GM12878 (cell line): ENCODE measurements at places on chromosomes 11 and 22. TPM values are rescaled to one million over a fixed set of nuclear protein-coding genes. Genes with fewer than 3 reads are reported as not detected.

- DNase-seq = no peak
Observed at GRCh38 chr11:33742249-33742851, 6.1 kb upstream of the CD59 start.

- DNase-seq = no peak
Observed at GRCh38 chr11:121478895-121479697, 26.3 kb upstream of the SORL1-AS1 start.

GRCh38 chr11:106879029-106879428 lies 139.2 kb downstream of the GUCY1A2 start:
- DNase-seq = no peak

- DNase-seq = no peak
Observed at GRCh38 chr22:32583074-32583682, 108.6 kb downstream of the FBXO7 start.

DNA sequence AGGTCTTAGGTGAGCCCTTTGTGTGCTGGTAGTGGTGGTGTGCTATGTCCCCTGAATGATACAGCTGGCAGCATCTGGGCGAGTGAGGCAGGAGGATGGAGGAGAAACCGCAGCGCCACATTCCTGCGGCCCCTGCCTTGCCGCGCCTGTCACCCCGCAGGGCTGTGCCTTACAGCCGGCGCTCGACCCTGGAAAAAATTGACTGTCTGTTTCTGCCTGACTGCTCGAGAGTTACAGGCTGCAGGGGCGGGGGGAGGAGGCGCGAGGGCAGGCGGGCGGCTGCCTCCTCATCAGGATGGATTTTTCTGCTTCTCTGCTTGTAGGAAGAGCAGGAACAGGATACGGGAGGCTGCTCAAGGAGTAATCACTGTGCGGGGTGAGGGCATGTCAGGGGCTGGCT lies 443.4 kb downstream of the MIAT start:
- DNase-seq = no peak

DNA sequence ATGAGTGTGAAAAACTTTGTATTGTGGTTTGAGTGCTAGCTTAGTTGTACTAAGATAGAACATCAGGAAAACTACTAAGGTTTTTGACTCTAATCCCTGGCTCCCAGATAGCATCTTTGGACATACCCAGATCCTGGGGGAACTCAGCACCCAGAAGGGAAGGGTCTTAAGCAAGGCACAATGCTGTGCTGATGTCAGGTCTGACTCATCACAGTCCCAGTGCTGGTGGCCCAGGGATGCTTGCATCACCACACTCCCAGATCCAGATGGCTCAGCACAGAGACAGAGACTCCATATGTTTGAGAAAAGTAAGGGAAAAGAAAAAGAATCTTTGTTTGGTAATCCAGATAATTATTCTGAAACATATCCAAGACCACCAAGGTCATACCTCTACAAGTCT lies 18.3 kb upstream of the OR56A3 start:
- DNase-seq = no peak

DNA sequence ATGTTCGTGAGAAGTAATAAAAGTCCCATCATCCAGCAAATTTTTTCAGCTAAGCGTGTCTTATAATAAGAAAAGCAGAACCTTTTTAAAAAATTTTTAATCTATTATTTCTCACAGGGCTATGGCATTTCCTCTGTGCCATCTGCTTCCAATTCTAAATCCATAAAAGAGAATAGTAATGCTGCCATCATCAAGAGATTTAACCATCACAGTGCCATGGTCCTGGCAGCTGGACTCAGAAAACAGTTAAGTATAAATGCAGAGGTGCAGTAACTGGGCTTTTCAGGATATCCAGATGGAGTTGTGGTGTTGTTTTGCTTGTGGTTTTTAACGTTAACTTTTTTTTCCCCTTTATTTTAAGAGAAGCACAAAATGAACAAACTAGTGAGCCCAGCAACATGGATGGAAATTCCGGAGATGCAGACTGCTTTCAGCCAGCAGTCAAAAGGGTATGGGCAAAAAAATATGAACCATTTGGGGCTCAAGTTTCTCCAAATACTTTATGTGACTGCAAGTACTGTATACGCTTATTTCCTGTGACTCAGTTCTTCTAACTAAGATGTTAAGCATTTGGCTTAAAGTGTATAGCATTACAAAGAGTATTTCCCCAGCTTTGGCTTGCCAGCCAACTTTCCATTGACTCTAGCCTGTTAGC lies 25.2 kb downstream of the GTF2H1 start:
- no peak for DNase-seq

DNA sequence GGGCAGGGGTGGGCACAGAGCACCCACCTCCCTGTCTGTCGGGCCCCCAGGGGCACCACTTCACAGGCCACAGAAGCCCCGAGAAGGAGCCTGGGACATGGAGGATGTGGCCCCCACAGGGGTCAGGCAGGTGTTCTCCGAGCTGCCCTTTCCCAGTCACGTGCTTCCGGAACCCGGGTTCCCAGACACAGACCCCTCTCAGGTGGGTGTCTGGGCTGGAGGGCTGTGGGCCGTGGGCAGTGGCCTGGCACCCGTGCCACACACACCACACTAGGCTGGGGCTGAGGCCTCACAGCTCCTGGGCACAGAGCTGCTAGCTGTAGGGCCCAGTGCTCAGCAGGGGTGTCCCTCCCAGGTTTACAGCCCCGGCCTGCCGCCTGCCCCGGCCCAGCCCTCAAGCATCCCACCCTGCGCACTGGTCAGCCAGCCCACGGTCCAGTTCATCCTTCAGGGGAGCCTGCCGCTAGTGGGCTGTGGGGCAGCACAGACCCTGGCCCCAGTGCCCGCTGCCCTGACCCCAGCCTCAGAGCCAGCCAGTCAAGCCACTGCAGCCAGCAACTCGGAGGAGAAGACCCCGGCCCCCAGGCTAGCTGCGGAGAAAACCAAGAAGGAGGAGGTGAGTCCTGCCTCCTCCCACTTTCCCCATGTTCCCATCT lies 5.5 kb downstream of the IRF7 start:
- DNase-seq = no peak

DNA sequence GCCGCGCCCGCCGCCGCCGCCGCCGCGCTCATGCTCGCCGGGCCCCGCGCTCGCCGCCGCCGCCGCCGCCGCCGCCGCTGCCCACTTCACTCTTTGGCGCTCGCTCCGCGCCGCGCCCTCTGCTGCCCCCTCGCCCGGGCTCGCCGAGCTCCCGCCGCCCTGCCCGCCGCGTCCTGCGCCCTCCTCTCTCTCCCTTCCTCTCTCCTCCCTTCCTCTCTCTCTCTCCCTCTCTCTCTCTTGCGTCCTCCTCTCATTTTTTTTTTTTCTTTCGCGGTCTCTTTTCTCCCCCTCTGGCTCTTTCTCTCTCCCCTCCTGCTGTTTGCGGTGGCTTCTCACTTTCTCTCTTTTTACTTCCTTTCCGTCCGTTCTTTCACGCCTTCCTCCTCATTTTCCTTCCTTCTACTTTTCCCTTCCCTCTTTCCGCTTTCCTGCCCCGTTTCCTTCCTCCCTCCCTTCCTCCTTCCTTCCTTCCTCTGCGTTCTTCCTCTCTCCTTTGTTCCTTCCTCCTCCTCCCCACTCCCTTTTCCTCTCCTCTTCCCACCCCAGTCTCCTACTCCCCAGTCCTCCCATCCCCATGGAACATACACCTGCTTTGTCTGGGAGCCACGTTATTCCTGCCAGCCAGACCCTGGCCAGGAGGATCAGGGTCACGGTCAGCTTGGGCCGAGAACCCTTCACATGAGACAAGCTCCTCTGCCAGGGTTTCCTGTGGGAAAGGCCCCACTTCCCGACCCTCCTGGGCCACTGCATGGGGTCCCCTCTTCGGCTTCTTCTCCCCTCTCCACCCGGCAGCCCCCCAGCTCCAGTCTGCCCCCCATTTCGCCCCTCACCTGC lies 19.3 kb upstream of the SHISAL1 start:
- DNase-seq = no peak

- no peak for DNase-seq
Observed at GRCh38 chr22:39526736-39527171, 5.8 kb downstream of the RPS19BP1 start.

- no peak for DNase-seq
Observed at GRCh38 chr11:115674176-115674936, 170.1 kb upstream of the CADM1 start.

GRCh38 chr22:44091021-44091721 lies 67.1 kb downstream of the PARVB start:
- no peak for DNase-seq

DNA sequence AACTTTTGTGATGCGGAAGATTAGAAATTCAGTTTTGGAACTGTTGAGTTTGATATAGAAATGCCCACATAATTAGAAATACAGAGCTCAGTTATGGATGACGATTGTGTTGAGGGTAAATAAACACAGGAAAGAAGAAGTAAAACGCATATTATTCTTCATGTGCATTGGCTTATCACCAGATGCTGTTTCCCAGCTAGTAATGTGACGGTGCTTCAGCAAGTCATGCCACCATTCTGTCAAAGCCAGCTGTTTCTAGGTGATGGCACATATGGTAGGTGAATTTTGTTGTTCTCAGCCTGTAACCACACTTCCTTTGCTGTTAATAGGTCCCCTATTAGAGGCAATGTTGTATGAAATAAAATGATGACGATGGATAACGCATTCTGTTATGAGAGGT lies 68.9 kb downstream of the C11orf65 start:
- no peak for DNase-seq

DNA sequence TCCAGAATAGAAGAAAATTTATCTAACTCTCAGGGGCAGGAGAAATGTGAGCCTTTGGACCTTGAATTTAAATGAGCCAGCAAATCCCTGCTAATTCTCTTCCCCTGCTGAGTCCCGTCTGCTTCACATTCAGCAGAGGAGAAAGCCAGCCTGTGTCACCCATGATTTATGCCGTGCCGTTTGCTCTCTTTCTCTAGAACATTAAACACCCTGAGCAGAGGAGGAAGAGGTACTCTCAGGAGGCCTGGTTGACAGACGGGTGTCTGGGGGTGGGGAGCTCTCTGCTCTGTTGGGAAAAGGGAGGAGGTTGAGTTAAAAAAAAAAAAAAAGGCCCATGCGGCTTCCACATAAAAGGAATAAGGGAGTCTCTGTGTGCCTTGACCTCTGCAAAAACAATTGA lies 11.3 kb upstream of the MTMR3 start:
- no peak for DNase-seq

GRCh38 chr11:73295241-73295995 lies 12.7 kb upstream of the ARHGEF17 start:
- DNase-seq = peak; percentile 31

GRCh38 chr11:128222245-128222884 lies 365.0 kb downstream of the ETS1 start:
- no peak for DNase-seq

GRCh38 chr11:16795146-16795545 lies 56.7 kb downstream of the C11orf58 start:
- no peak for DNase-seq

DNA sequence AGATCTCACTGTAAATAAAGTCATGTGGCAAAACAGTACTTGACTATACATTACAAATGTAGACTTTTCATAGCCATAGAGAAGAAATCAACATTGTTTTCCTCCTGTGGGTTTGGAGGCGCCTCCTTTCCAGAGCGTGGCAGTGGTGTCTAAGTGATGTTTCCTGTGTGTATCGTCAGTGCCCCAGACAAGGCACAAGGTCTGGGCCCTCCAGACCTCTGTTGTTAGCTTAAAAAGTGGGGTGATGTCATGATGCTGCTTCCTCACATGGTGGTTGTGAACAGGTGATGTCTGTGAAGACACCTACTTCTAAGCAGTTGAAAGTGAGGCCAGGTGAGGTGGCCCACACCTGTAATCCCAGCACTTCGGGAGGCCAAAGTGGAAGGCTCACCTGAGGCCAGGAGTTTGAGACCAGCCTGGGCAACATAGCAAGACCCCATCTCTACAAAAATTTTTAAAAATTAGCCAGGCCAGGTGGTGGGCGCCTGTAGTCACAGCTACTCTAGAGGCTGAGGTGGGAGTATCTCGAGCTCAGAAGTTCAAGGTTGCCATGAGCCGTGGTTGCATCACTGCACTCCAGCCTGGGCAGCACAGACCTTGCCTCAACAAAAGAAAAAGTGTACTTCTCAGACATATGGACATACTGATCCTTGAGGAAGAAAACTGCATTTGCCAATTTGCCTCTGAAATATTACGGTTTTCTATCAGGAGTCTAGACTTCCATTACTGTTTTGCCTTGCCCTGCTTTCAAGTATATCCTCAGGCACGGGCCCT lies 15.7 kb downstream of the NUP50 start:
- no peak for DNase-seq

- no peak for DNase-seq
Observed at GRCh38 chr22:47178339-47178738, 415.9 kb downstream of the TBC1D22A start.

DNA sequence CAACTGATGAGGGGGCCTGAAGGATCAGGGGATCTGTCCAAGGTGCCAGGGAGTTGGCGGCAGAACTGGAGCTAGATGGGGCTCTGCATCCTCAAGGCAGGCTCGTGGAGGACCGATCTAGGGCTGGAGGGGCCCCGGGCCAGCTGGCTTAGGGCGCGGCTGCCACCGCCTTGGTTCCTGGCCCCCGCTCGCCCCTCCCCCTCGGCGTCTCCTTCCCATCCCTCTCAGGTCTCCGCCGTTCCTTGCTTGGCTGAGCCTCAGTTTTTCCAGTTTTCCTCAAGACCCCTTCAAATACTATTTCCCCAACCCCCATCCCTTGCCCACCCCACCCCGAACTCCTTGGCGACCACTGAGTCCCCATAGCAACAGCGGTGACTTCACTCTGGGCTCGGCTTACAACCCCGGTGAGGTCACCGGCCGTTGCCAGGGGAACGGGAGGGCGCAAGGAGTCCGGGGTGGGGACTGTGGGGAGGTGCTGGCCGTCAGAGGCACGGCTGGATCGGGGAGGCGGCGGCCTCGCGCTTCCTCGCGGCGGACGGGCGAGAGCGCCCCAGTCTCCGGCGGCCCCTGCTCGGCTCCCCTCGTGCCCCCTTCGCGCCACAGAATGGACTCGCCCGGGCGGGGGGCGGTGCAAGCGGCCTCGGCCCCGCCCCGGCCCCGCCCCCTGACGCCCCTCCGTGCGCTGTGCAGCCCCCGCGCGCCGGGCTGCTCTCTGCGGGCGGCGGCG lies 7.5 kb downstream of the FREY1 start:
- DNase-seq = no peak

DNA sequence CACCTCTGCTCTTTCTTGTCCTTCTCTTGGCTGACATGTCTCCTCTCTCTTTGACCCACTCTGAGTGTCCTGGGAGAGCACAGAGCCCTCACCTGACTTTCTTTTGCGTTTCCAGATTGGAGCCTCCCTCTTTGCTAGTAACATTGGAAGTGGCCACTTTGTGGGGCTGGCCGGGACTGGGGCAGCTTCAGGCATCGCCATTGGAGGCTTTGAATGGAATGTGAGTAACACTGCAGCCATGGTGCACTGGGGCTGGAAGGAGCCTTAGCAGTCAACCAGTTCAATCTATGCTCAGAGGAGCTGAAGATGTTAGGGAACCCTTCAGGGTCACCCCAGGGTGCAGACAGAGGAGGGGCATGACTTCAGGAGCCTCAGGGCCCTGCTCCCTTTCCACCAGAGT lies 23.8 kb downstream of the SLC5A1 start:
- DNase-seq = no peak

Gene OR51Q1
- total RNA-seq = not detected in 2 replicates

Gene GRAMD1B
- total RNA-seq = 49.1 and 52.1 TPM in 2 replicates

Gene MS4A6E
- total RNA-seq = not detected in 2 replicates

Gene DUSP8
- 0.21 and 0.38 TPM in 2 replicates for total RNA-seq

Gene AAMDC
- total RNA-seq = 4.3 and 6.2 TPM in 2 replicates

Gene MIAT
- total RNA-seq = 9.9 and 11.7 TPM in 2 replicates

Gene LRRC75B
- 0.24 and 0.26 TPM in 2 replicates for total RNA-seq

Gene PHLDB1
- 0.23 and 0.27 TPM in 2 replicates for total RNA-seq

Gene DNAJC4
- 33.7 and 36.4 TPM in 2 replicates for total RNA-seq

Gene IGSF22
- not detected in 2 replicates for total RNA-seq
